NCI-H774 (cell line): ENCODE measurements at places on chromosomes 5 and 9.
A peak's percentile ranks its signal among the peaks of the same experiment; 100 is the strongest.

GRCh38 chr9:96519787-96520186, 69.8 kb downstream of the HABP4 start:
- no peak for DNase-seq

- DNase-seq: no peak
These were observed 787.1 kb upstream of the CTNND2 start for GRCh38 chr5:12691330-12691729.

DNA sequence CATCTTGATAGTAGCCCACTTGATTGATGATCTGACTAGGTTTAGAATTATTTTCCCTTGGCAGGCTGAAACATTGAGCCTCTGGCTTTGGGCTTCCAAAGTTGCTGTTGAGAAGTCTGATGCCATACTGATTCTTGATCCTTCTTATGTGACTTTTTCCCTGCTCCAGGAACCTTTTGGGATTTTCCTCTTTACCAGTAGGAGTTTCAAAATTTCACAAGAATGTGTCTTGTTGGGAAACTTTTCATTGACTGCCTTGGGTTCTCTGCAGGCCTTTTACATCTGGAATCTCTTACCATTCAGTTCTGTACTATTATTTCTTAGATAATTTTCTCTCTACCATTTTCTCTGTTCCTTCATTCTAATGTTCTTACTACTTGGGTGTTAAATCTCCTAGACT, 20.0 kb downstream of the STC2 start:
- DNase-seq: no peak

DNA sequence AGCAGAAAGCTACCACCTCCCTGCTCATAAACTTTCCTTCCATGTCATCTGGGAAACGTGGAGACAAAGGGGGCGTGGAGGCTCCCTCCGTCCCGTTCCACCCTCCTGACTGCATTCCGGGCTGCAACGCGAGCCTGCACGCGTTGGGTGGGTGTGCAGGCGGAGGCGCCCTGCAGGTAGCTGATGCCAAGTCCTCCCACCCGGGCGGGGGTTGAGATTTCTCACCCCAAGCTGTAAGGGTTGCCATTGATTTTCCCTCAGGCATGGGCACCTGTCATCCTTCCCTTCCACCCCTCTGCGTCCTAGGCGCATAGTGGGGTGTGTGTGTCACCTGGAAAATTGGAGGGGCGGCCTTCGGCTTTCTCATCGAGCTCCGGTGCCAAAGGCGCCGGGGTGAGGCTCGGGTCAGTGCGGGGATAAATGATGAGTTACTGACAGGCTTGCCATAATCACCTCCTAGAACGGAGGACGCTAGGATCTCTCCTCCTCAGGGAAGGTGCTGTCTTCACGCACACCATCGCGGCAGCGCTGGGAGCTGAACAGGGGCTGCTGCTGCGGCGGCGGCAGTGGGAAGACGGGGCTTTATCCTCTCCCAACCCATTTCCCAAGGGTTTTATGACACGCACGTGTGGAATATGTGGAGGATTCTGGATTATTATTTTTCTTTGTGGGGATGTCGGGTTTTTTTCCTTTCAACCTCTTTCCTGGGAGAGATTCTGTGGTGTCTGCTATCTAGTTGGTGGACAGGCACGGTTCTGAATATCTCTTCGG, 973 bp downstream of the PLPPR1 start:
- no peak for DNase-seq

- DNase-seq: no peak
These were observed 1.4 kb downstream of the CDC37L1 start for GRCh38 chr9:4680750-4681149.

DNA sequence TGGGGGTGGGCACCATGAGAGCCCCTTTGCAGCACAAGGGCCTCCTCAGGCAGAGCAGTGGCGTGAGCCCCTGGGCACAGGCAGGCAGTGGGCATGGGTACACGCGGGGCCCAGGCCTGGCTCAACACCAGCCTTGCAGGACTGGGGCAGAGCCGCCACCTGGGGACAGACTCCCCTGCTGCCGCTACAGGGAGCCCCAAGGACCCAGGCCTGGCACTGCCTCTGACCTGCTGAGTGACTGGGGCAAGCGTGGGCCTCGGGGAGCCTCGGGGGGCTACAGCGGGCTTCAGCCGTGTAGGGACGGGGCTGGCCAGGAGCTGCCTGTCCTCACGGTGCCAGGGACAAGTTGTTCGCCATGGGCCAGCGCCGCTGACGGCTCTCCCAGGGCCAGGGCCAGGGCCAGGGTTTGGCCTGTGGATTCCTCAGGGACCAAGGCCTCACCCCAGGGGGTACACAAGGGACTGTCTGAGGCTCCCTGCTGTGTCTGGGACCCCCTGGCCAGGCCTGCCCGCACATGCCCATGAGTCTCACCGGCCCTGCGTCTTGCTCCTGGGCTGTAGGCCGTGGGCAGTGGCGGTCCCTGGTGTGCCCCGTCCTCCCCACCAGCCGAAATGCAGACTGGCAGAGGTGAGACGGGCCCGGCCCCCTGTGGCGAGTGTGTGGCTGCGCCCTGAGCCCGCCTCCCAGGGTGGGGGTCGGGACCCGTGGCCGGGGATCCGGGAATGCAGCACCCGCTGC, 42.5 kb downstream of the KCNT1 start:
- DNase-seq: no peak

DNA sequence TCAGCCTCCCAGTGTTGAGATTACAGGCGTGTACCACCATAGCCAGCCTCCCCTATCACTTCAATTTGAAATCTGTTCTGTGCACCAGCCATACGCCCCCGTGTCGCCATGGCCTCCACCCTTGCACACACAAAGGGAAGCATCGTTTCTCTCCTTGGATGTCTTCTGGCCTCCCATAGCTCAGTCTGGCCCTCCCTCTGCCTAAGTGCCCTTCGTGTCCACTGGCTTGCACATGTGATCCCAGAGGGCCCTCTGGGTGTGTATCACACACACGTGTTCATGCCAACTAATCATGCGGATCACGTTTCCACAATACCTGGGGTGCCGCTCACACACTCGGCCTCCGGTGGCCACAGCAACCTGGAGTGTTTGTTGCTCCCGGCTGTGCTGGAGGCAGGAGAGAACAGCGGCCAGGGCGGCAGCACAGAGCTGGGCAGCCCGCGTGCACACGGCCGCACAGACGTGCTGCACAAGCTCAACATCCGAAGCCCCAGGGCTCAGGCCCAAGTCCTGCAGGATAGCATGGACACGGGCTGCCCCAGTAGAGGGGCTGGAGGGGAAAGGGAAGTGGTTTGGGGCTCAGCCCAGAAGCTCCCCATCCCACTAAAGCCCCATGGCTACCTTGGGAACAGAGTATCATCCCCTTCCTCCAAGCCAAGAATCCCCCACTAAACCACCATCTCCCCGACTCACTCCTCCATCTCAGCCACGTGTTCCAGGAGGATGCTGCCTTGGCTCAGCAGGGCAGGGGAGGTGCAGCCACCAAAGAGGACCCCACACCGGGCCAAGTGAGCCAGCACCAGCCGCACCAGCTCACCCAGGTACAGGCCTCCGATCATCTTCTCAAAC, 10.9 kb downstream of the HK3 start:
- DNase-seq: no peak

DNA sequence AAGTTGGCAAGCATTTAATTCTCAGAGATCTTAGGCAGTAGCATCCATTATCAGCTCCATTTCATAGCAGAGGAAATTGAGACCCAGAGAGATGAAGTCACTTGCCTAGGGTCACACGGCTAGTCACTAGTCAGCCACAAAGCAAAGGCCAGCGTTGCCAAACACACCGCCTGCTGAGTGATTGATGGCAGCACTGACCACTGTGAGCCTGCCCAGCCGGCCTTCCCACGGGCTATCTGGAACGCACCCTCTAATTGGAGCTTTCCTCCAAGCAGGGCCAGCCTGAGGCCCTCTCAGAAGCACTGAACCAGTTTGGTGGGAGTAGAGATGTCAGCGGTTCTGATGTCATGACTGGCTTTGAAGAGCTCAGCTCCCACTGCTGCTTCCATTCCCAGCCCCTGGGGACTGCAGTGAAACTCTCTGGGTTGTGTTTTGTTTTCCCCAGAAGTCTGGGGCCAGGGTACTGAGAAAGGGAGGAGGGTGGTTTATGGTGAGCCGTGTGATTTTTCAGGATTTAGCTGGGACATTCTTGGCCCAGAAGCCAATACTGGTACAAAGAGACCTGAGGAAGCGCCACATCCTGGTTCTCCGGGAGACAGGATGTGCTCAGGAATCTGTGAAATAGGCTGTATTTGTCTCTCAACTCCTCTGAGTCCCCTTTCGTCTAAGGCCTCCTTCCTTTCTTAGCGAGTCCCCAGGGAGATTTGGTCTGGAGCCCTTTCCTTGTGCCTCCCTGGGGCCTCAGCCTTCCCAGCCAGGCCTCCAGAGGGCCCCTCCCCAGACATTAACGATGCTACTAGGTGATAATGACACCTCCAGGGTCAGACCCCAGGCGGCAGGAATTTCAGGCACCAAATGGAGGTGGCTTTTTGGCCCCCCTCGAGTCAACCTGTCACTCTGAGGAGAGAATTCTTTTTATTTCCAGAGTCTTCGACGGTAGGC, 44.5 kb downstream of the SPRY4 start:
- no peak for DNase-seq

DNA sequence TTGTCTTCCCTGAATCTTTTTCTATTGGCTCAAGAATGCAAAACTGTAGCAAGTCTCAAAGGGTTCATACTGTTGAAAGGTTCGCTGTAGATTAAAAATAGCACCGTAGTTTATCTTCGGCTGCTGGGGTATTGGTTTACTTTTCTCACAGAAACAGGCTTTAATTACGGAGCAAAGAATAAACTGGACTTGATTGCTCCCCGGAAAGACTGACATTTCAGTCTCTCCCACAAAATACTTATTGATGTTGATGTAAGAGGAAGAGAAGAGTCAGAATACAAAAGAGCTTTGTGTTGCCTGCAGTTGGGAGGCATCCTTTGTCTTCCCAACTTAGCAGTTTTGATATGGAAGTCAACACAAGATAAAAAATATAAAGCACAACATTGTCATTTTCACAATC, 183.9 kb upstream of the DMAC1 start:
- DNase-seq: no peak

- DNase-seq: no peak
These were observed 25.8 kb downstream of the ZBTB34 start for GRCh38 chr9:126886034-126886822.

DNA sequence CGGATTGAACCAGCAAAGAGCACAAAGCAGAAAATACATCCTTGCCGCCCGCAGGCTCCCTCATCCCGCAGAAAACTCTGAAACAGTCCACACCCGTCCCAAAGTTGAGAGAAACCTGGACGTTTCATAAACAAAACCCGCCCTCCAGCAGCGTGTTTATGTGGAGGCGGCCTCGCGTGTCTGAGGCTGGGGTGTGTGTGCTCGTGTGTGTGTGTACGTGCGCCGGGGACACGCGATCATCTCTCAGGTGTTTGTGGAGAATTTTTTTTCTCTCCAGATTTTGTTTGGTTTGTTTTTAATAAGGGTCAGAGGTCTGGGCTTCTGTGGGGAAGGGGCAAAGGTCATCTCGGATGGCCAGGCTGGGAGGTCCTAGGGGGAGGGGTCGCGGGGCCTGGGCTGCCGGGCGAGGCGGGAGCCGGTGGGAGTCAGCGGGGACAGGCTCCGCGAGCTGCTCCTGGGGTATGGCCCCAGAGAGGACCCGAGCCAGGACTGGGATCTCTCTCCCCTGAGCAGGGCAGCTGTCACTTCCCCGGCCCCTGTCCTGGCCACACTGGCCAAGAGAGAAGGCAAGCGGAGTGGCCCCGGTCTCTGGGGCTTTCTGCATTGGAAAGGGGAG, 206.4 kb downstream of the C9orf50 start:
- DNase-seq: no peak

DNA sequence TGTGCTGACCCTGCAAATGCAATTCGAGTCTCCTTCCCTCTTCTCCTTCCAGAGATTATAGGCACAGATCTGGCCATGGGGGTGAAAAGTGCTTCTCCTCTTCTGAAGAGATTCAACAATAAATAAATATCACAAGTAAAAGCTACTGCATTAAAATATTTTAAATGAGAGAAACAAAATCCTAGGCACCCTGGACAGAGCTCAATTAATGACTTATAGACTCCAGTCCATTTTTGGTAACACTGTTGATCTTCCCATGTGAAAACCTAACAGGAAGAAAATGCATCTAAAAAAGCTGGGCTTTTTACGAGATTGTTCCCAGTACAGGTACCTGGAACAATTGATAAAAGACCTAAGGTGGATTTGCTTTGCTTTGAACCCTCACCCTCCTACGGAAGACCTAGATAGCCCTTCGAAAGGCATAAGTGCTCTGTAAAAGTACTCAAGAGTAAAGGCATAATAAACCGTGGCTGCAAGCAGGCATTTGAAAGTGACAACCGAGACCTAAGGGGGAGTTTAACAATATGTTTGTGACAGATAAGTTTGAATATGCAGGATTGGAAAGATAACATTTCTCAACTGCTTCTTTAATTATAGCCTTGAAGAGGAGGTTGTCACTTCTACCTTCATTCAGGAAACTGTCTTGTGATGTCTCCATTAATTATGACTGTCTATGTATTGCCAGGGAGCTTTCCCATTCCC, 29.4 kb upstream of the MED10 start:
- DNase-seq: no peak

GRCh38 chr5:141637123-141637766, 448 bp downstream of the RELL2 start:
- DNase-seq: peak; percentile 39

DNA sequence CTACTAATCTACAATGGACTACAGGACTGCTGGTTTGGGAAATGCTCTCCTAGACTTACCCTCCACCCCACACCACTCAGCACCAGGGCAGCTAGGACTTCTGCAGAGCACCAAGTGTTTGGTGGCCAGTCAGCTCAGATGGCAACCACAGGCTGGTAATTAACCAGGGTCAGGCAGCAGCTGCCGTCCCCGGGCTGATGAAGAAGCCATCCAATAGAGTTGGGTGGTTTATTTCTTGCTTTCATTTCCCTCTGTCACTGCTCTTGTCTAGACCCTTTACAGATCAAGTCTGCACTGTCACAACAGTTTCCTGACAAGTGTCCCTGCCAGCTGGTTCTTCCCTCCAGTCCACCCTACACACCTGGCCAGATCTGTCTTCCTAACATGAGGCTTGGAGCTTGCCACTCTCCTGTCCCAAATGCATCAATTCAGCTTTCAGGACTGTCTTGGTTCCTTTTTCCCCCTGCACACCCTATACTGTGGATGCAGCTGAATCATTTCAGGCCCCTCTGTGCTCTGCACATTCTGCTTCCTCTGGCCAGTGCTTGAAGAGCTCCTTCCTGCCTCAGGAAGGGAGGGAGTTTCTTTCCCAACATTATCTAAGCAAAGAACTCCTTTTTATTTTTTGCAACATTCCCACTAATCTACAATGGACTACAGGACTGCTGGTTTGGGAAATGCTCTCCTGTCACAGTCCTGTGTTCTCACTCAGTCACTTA, 30.2 kb upstream of the HSPA9 start:
- DNase-seq: no peak

- DNase-seq: no peak
These were observed 7.3 kb upstream of the RGS3 start for GRCh38 chr9:113456235-113456634.

- DNase-seq: no peak
These were observed 203.0 kb upstream of the ADRA1B start for GRCh38 chr5:159713254-159713653.

- no peak for DNase-seq
These were observed 78.6 kb downstream of the GRIA1 start for GRCh38 chr5:153569036-153569435.

- no peak for DNase-seq
These were observed 5.3 kb upstream of the CTXN3 start for GRCh38 chr5:127643607-127644006.

- no peak for DNase-seq
These were observed 136.8 kb downstream of the CFAP90 start for GRCh38 chr5:7714119-7714518.
